ENCODE measurements at places on chromosomes 11 and 22.

DNA sequence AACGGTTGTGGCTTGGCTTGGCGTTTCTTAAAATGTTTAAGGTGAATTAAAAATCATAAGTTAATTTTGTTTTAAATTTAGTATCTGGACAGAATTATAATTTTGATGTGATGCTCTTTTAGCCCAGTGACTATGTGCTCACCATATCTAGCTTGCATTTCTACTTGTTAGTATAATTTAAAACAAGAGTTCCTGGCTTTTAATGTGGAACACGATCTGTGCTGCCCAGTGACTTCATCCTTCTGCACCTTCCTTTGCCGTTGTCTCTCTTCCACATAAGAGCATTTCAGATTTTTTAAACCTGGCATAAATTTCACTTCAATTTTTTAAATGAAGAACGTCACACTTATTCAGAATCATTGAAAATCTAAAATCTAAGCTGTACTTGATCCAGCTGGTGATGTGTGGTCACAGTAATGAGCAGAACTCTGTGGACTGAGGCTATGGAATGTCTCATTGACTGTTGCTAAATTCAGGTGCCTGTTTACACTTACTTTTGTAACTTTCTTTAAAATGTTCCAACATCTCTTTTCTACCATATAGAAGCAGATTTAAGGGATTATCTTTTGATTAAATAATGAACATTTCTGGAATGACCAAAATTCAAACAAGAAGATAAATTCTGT lies 75.4 kb upstream of the ADSL start:
- no peak for DNase-seq

GRCh38 chr11:64959498-64959897 lies 12.4 kb downstream of the MAJIN start:
- no peak for DNase-seq

DNA sequence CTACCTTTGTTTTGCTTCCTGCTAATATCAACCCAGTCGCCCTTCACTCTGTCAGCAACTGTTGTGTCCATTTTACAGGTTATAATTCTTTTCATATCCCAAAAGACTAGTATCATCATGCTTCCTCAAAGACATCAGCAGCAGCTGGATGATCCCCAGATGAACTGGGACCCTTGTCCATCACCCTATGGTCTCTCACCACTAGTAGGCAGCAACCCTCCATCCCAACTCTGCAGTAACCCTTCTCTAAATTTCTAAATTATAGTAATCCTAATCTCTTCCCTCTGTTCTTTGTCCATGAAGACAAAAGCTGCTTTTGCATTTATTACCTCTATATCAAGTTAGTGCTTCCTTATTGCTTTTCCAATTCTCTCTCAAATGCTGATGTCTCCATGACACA lies 1025.8 kb downstream of the FAM181B start:
- DNase-seq: no peak

DNA sequence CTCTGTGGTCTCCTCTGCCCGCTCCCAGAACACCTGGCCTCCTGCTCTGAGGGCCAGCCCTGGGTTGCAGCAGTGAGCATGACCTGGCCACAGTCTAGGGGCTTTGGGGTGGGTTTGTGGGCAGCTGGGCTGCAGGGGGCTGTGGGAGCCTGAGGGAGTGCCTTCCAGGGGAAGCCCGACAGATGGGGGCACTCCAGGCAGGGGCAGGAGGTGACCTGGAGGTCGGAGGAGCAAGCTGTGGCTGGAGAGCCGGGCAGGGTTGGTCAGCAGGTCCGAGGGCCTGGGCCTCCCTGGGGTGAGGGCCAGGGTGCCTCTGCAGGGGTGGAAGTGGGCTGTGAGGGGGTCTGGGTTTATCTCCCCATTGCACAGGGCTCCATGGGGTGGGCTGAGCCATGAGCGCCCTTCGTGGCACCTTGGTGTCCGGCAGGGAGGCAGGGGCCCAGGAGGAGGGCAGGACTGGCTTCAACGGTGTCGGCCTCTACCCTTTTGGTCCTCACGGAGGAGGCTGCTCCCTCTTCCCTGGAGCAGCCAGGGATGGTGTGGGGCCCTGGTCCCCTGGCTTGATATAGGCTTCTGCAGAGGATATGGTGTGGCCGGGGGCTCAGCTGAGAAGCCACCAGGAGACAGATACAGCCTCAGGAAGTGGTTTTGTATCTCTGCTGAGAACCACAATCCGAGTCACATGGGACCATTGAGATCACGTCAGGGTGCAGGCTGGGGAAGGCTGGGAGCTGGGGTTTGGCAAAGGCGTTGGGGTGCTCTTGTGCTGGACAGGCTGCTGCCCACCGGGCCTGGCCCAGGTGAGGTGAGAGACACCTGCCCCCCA lies 22.3 kb downstream of the KCNQ1 start:
- no peak for DNase-seq

DNA sequence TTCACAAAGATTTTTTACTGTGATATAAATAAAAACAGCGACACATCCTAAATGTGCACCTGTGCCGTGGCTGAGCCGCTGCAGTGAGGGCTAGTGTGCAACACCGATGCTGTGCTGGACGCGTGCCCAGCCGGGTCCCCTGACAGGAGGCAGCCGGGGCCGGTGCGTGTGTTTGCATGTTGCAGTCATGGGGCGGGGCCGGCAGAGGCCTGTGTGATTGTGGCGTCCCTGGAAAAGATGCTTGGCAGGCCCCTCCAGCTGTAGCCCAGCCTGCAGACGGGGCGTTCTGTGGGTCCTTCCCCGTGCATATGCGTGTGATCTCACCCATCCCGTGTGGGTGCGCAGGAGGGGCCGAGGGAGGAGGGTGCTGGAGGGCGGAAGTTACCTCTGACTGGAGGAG lies 30.6 kb downstream of the MUC6 start:
- peak; percentile 9 for DNase-seq

DNA sequence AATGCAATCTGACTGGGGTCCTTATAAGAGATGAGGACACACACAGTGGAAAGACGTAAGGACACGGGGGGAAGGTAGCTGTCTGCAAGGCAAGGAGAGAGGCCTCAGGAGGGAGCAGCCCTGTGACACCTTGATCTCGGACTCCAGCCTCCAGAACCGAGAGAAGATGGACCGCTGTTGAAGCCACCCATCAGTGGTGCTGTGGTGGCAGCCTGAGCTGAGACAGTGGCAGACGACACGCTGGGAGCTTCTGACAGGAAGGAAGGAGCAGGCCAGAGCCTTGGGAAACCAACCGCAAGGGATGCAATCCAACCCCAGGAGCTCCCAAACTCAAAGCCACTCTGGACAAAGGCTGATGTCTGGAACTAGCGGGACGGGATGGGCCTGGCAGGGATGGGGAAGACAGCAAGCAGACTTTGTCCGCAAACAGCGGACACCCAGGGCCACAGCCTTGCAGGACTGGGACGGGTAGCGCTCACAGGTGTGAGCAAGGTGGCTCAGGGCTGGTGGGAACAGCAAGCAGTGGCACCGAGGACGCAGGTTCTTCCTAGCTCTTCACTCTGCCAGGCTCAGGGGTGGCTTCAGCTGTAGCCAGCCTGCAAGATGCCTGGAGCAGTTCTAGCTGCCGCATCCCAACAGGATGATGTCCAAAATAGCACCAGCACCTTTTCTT lies 10.9 kb downstream of the LTO1 start:
- no peak for DNase-seq

DNA sequence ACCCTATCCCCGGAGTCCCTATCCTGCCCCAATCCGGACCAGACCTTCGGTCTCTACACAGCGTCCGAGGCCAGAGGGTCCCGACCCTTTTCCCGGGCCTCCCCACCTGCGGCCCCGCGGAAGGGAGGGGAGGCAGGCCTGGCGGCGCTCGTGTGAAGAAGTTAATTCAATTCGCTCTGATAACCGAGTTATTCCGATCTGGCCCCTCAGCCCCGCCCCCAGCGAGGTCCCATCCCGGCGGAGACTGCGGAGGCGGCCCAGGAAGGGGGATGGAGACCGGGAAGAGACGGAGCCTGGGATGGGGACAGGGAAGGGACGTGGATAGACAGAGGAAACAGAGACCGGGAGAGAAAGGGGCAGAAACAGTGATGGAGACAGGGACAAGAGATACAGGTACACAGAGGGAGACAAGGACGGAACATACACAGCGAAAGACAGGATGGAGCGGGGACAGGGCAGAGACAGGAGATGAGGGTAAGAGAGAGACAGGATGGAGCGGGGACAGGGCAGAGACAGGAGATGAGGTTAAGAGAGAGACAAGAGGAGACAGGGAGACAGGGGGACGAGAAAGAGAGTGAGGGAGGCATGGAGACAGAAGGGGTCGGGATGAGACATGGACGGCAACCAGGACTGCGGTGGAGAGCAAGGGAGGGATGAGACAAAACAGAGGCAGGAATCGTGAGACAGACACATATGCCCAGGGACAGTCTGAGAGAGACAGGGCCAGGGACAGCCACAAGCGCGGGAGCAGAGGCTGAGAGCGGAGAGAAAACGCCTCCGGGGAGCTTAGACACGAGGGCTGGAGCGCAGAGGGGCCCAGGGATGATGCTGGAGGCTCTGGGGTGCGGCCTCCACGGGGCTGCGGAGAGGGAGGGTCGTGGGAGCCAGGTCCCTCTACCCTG lies 636 bp upstream of the PHOX2A start:
- no peak for DNase-seq

DNA sequence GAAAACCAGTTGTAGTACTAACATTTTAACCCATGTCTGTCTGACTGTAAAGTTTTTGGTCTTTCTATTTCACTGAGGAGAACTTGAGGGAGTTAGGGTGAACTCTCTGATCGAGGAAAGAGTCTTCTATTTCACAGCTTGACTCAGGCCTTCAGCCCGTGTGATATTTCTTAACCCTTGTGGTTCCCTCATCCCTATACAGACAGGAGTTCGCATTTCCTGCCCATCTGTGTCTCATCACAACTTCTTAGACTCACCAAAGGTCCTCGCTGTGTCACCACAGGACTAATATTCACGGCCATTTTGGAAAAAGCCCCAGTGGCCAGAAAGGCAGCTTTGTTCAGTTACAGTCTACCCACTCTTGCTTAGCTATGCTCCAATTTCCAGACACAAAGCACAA lies 172.8 kb downstream of the FAM181B start:
- no peak for DNase-seq

- DNase-seq: no peak
Measured at GRCh38 chr11:76550781-76551180, 106.0 kb downstream of the EMSY start.
